RWPE1 (cell line): ENCODE measurements at places on chromosomes 4 and X.
A peak's percentile ranks its signal among the peaks of the same experiment; 100 is the strongest.

- no peak for DNase-seq
These were observed 156.3 kb upstream of the VEGFC start for GRCh38 chr4:176949029-176949428.

DNA sequence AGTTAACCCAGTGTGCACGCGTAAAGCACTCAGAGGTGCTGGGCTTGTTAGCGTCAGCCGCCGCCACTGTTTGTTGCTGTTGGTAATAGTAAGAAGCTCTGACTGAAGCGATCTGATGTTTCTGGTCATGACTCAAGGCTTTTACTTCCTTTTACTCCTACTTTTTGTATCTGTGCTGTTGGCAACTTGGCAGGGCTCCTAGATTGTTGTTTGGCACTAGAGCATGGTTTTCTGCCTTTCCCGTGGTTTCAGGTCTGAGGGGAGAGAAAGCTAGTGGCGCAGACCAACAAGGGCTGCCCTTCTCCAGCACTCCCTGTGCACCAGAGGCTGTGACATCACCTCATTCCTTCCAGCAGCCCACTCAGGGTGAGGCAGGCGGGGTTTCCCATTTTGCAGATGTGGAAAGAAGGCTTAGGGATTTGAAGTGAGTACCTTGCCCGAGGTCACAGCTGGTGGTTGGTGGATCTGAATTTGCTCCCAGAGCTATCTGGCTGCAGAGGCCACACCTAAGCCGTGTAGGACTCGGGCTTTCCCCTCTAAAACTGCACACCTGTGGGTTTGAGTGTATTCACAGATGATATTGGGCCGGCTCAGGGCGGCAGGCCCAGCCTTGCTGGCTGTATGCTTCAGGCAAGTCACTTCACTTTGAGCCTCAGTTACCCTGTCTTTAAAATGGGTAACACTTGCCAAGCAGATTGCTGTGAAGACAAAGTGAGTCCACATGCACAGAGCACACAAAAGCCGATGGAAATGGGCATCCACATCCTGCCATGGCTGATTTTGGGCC lies 51.2 kb upstream of the TADA2B start:
- peak; percentile 44 for DNase-seq

DNA sequence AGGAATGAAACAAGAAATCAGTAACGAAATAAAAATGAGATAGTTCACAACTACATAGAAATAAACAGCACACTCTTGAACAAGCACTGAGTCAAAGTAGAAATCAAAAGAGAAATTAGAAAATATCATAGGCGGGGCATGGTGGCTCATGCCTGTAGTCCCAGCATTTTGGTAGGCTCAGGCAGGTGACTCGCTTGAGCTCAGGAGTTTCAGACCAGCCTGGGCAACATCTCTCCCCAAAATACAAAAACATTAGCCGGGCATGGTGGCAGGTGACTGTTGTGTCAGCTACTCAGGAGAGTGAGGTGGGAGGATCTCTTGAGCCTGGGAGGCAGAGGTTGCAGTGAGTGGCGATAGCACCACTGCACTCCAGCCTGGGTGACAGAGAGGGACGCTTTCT lies 714.4 kb downstream of the GLUD2 start:
- DNase-seq = no peak

- no peak for DNase-seq
These were observed 3.3 kb downstream of the COQ2 start for GRCh38 chr4:83281307-83281706.
